ENCODE measurements at places on chromosomes 6 and 20. TPM values are rescaled to one million over a fixed set of nuclear protein-coding genes. Genes with fewer than 3 reads are reported as not detected.

DNA sequence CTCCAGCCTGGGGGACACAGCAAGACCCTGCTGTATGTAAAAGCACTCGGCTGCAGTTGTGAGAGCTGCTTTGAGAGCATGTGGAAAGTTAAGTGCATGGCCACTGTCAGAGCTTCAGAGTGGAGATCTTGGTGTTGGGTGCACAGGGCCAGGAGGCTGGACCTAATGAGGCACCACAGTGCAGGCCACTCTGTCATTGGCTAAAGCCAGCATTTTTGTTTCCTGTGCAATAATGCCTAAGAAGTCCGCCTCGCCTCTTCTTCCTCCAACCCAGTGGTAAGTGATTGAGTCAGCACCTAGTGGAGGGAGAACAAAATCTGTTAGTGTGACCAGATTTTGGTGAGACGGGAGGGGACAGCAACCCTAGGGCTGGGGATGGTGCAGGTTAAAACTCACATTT lies 60.6 kb downstream of the SSR1 start:
- no peak overlapping the region for H3K4me3 ChIP-seq
- H3K27me3 ChIP-seq, result no peaks in the 10 kb centered on the region
- H3K27ac ChIP-seq, result no peak overlapping the region
- no peaks in the 10 kb centered on the region for H3K4me1 ChIP-seq

GRCh38 chr6:21595285-21596144 lies 2.0 kb downstream of the SOX4 start:
- peak overlapping the region; percentile 95 for H3K27ac ChIP-seq
- peak overlapping the region; percentile 95 for H3K4me3 ChIP-seq
- DNase-seq, result no peak
- H3K27me3 ChIP-seq, result no peaks in the 10 kb centered on the region
- H3K4me1 ChIP-seq, result peaks cover 24% of the 10 kb centered on the region

DNA sequence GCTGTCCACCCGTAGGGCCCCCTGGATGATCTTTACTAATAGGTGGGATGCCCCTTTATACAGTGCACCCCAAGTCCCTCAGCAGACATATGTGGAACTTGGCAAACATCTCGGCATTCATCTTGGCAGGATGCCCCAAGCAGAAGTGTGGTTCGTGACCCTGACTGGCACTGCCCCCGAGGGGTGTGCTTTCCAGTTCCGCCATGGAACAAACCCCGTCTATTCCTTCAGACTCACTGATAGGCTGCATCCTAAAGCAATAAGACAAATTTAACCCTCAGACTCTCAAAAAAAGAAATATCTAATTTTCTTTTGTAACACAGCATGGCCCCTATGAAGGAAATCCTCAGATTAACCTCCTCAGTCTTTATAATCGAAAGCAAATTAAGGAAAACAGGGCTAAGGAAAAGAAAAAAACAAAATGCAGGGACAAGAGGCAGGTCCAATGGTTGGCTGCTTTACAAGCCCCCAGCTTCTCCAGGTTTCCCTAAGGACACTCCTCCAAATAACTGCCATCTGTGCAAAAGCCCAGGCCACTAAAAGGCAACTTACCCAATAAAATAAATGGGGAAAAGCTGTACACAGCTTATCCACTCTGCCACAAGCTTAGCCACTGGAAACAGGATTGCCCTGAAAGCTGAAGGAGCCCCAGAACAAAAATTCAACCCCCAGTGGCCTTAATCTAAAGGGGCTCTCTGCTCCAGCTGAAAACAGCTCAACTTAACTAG lies 30.5 kb upstream of the RIPK1 start:
- no peaks in the 10 kb centered on the region for H3K27me3 ChIP-seq
- H3K36me3 ChIP-seq, result no peaks in the 10 kb centered on the region
- DNase-seq, result no peak

DNA sequence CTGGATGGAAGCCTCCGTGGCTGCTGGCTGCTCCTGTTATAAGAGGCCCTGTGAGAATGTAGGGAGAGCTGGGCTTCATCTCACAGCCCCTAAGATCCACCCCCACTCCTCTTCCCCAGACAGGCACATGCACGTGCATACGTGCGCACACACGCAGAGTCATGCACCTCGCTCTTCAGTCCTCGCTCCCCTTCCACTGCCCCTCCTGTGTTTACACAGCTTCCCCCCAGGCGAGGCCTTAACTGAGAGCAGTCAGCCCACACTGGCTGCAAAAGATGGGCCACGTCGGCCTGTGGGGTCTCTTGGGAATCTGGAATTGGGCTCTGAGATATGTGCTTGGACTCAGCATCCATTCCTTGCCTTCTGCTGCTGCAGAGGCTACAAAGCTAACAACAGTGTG lies 35.2 kb upstream of the MLN start:
- no peak overlapping the region for H3K4me3 ChIP-seq
- H3K27ac ChIP-seq, result no peak overlapping the region
- H3K4me1 ChIP-seq, result no peaks in the 10 kb centered on the region
- no peaks in the 10 kb centered on the region for H3K36me3 ChIP-seq

DNA sequence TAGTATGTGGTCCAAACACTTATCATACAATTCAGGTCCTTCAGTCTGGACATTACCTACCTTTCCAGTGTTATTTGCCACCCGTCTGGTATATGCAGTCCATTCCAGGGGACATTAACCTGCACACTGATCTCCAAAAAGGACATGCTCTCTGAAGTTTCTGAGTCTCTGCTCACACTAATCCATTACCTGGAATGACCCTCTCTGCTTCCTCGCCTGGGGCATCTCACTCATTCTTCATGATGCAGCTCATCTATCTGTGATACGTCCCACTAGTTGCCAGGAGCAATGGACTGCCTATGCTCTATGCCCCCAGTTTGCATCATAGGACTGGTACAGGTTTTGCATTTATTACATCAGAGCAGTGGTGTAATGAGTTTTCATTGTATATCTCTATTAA lies 5.9 kb upstream of the TUBB2B start:
- DNase-seq, result no peak
- H3K27me3 ChIP-seq, result peaks cover 36% of the 10 kb centered on the region
- peaks cover 12% of the 10 kb centered on the region for H3K4me1 ChIP-seq

OR2B6 gene
- total RNA-seq, result not detected

BHLHE23 gene
- total RNA-seq, result not detected

POU3F2 gene
- total RNA-seq, result not detected

SLC17A3 gene
- 0.63 TPM for total RNA-seq

MYCT1 gene
- 14.7 TPM for total RNA-seq

All from thoracic aorta (tissue), 2 donors.